ENCODE measurements at places on chromosomes 11 and 22.

GRCh38 chr11:92511522-92512203, 287.0 kb downstream of the FAT3 start:
- no peak for DNase-seq

DNA sequence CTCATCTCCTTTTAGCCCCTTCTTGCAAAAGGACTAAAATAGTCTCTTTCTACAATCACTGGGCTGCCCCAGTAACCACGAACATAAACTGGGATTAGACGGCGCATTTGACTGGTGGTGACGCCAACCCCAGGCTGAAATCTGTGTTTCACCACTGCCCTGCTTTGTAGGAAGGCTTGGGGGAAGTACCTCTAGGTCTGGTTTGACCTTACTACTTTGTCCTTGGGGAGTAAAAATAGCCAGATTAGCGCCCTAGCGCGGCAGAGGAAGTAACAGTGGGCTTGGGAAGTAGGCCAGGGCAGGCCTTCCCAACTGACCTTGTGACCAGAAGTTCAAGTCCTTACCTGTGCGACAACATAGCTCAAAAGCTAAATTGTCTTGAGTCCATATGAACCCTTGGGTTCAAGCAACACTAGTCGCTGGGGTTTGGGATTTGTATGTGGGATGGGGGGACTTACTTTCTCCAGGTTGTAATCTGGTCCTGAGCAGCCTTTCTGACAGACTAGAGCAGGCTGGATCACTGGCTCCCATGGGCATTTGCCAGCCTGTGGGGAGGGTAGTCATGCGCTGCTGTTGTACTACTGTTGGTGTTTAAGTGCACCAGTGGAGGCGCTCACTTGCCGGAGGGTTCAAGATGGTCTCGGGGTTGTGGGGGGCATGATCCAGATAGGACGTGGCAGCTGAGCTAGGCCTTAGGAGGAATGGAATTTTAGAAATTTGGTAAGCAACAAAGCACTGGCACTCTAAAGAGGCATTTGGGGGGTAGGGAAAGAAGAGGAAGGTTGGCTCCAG, 953 bp upstream of the PACS1 start:
- DNase-seq: peak; percentile 71

GRCh38 chr11:9700105-9700801, 36.4 kb downstream of the SWAP70 start:
- DNase-seq: peak; percentile 61

DNA sequence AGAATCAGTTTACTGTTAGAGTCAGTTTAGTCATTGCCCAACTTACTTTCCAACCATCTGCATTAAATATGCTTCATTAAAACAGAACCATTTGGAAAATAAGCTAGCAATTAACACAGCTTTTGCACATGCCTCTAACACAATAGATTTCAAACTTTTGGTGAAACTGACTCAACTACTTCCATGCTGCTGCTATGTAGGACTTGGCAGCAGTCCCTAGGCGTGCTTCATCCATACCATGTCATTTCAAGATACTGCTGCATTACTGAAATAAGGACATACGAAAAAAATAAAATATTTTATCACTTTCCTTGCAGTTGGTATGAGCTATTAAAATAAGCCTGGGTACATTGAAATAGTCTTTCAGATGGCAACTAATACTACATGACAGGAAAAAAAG, 65.5 kb upstream of the SOX6 start:
- DNase-seq: no peak

- peak; percentile 67 for DNase-seq
Measured at GRCh38 chr22:23315341-23315917, 135.1 kb downstream of the BCR start.

DNA sequence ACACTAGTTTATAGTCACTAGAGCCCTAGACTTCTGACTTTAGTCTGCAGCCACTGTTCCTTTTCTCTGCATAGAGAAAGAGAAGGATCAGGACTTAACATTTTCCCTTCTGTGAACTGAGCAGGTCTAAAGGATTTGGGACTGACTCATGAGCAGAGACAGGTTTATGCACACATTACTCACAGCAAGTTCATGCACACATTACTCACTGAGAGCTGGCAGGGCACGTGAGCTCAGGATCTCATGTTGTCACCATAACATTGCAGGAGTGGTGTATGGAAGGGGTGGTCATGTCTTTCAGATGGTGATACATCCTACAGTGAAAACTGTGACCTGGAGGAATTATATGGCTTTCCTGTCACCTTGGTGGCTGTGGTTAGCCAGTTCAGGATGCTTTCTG, 56.4 kb downstream of the CEP164 start:
- peak; percentile 60 for DNase-seq

DNA sequence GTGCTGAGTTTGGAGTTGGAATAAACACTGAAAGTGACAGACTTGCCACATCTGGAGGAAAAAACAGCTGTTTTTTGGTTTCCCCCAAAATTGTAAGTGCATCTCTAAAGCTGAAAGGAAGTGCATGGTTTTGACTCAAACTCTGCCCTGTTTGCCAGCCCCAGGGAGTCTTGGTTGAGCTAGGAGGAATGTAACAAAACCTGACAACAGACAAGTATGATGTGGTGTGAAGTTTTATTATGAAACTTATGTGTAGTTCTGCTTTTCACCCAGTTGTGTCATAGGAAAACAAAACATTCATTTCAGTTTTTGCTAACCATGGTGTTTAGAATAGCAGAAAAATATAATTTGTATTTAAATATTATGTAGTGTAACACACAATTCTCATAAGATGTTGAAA, 31.7 kb upstream of the PDE3B start:
- DNase-seq: no peak

DNA sequence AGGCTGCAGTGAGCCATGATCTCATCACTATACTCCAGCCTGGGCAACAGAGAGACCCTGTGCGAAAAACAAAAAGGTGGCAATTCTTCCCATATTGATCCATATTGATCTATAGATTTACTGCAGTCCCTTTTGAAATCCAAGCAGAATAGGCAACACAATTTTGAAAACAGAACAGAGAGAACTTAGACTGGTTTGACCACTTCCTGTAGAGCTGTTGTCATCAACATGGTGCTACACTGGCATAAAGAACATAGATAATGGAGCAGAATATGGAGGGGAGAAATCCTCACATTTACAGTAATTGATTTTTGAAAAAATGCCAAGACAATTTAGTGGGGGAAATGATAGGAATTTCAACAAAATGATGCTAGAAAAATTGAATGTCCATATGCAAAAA, 34.1 kb downstream of the GRK3 start:
- no peak for DNase-seq

DNA sequence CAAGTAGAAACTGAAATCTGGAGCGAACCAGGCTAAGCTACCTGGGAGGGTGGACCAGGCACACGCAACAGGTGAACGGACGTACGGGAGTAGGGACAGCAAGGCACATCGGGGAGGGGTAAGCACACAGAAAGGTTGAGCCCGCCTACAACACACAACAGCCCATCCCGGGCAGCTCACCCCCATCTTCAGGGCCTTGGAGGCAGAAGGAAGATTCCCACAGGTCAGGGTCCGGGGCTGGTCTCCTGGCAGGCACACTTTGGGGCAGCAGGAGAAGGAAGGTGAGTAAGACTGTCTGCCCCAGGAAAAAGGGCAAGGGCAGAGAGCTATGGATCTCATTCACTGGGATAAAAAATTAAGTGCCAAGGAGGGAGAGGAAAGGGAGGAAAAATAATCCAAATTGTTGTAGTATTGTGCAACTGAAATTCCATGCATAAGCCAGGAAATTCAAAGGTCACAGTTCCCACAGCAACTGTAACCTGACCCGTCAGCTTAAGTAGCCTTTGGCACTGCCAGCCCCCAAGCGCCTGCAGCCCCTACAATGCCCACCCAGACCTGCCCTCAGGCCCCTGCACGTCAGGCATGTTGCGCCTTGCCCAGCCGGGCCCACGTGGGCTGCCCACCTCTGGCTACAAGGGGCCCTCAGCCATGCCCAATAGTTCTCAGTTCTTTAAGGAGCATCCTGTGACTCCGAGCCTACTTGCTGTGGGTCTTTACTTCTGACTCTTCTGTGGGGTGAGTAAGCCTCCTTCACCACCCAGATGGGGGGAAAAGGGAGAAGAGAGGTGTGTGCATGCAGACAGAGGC, 51.8 kb downstream of the MICAL3 start:
- peak; percentile 73 for DNase-seq

GRCh38 chr22:29904020-29904419, 21.0 kb downstream of the MTMR3 start:
- DNase-seq: no peak

DNA sequence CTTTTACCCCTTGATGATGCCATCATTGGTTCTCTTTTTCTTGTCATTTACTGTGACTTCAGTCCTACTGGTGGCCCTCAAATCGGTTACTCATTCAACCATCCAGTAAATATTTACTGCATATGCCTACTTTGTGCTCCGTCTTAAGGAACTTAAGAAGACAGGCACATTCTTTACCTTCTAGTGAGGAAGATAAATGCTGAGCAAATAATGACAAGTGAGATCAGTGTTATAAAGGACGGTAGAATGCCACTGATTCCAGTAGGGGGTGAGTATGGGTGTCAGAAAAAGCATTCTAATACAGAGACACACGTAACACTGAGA, 1.6 kb downstream of the ANKRD42 start:
- no peak for DNase-seq

GRCh38 chr11:34203377-34203871, 98.0 kb downstream of the NAT10 start:
- DNase-seq: no peak

DNA sequence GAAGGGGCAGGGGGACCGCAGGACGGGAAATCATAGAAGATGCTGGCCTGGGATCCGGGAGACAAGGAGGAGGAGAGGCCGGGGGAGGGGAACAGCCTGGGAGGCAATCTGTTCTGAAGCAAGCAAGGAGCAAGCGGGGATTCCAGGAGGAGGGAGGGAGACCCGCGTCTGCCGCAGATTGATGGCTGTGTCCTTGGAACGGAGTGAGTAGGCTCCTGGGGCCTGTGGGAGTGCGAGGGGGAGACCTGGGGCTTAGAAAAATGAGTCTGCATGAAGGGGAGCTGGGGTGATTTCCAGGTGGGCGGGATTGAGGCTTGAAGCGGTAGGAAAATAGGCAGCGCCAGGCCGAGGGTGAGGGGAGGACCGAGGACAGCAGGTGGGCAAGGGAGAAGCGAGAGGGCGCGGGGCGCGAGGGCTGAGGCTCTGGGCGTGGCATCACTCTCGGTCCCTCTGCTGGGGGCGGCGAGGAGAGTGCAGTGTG, 1.6 kb upstream of the LRRC55 start:
- no peak for DNase-seq

DNA sequence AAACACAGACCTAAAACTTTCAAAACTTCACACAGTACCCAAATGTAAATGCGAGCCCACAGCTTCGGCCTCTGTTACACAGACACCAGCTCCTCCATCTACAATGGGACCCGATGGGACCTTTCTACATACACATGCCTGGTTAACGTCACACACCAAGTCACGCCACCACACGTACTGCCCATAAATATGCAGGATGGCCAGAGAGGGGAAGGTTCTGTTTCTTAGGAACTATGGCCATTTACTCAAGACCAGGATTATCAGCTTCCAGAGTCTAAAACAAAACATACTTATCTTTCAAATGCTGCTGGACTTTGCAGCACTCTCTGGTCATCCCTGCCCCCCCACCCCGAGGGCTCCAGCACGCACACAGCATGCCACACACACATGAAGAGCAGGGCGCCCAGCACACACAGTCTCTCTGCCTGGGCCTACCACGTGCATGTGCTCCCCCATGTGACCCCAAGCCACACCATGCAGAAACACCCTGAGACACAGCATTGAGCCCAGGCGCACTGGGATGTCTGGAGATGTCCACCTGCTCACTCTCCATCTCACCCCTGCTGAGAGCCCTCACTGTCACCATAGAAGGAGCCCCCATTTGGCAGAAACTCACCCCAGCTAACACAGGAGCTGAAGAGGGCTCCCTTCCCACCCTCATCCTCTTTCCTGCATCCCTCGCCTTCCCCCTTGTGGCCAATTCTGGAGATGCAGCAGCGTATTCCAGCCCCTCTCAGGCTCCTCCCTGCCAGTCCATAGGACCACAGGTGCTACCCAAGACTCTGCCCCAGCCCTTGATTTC, 61.8 kb downstream of the SLC22A12 start:
- DNase-seq: peak; percentile 84

- no peak for DNase-seq
Measured at GRCh38 chr22:17783312-17783711, 9.0 kb upstream of the BID start.

GRCh38 chr22:21047035-21047661, 1.4 kb downstream of the LRRC74B start:
- DNase-seq: no peak

GRCh38 chr11:17528181-17528691, 16.0 kb downstream of the USH1C start:
- DNase-seq: peak; percentile 68

GRCh38 chr11:72001285-72001684, 2.6 kb downstream of the IL18BP start:
- DNase-seq: no peak

- no peak for DNase-seq
Measured at GRCh38 chr11:36177836-36178235, 111.4 kb downstream of the COMMD9 start.

GRCh38 chr11:77400271-77400670, 73.6 kb downstream of the PAK1 start:
- no peak for DNase-seq

GRCh38 chr11:117830072-117830471, 5.5 kb upstream of the FXYD2 start:
- DNase-seq: no peak

DNA sequence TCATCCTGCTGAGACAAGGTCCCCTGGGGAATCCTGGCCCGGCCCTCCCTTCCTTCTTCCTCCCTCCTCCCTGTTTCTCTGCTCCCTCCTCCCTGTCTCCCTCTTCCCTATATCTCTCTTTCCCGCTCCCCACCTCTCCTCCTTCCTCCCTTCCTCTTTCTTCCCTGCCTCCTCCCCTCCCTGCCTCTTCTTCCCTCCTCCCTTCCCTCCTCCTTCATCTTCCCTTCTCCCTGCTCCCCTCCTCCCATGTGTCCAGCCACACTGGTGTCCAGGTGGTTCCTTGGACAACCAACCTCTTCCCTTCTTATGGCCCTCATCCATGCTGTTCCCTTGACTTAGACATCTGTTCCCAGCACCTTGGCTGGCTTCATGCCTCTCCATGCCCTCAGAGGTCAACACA, 258.1 kb downstream of the MN1 start:
- DNase-seq: no peak

DNA sequence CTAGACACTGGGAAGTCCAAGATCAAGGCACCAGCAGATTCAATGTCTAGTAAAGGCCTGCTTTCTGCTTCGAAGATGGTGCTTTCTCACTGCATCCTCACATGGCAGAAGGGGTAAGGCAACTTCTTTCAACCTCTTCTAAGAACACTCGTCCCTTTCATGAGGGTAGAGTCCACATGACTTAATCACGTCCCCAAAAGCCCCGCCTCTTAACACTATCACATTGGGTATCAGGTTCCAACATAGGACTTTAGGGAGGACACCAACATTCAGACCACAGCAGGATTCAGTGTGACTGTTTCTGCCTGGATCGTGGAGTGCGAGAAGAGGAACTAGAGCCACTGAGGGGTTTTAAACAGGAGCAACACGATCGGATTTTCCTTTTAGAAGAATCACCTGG, 3.7 kb upstream of the TIRAP start:
- DNase-seq: no peak

- DNase-seq: no peak
Measured at GRCh38 chr11:117827521-117828511, 3.3 kb upstream of the FXYD2 start.

All from dermis blood vessel endothelial cell (primary cell).